ENCODE measurements at places on chromosomes 2 and 18. TPM values are rescaled to one million over a fixed set of nuclear protein-coding genes. Genes with fewer than 3 reads are reported as not detected.

Gene CCL20
- total RNA-seq = 2.1 TPM

Gene GPR75
- total RNA-seq = 2.6 TPM

Gene CPO
- not detected for total RNA-seq

Gene IL36RN
- 2.0 TPM for total RNA-seq

Gene ITGB6
- 414 TPM for total RNA-seq

Gene MC2R
- total RNA-seq = not detected

Gene CIB4
- not detected for total RNA-seq

Gene PRKAG3
- not detected for total RNA-seq

Gene WBP1
- 27.7 TPM for total RNA-seq

Gene C2orf76
- total RNA-seq = 5.1 TPM

Gene NEU2
- not detected for total RNA-seq

Gene LRRFIP1
- total RNA-seq = 170 TPM

Gene ANKRD30BL
- not detected for total RNA-seq

Gene TTLL4
- total RNA-seq = 7.9 TPM

Gene LBH
- 11.6 TPM for total RNA-seq

Gene REG3A
- not detected for total RNA-seq

Gene PTPRN
- total RNA-seq = not detected

Gene DLGAP1
- not detected for total RNA-seq

Gene KCNS3
- total RNA-seq = 4.1 TPM

Gene THOC1
- total RNA-seq = 42.6 TPM
